ENCODE measurements at places on chromosomes 13 and 19.

- peak; percentile 41 for DNase-seq
Measured at GRCh38 chr13:26785838-26786630, 25.4 kb upstream of the GPR12 start.

DNA sequence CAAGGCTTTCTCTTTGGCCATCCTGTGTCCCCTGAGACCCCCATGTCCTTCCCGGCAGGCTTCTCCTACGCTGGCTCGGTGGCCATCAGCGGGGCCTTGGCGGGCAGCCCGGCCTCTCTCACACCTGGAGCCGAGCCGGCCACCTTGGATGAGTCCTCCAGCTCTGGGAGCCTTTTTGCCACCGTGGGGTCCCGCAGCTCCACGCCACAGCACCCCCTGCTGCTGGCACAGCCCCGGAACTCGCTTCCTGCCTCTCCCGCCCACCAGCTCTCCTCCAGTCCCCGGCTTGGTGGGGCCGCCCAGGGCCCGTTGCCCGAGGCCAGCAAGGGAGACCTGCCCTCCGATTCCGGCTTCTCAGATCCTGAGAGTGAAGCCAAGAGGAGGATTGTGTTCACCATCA, 14.2 kb downstream of the PLEKHJ1 start:
- DNase-seq, result no peak

GRCh38 chr19:44874317-44874716, 16.7 kb upstream of the TOMM40 start:
- DNase-seq, result no peak

GRCh38 chr19:33304371-33304759, 2.0 kb upstream of the CEBPA start:
- DNase-seq, result no peak

- no peak for DNase-seq
Measured at GRCh38 chr19:31501427-31502195, 152.4 kb upstream of the TSHZ3 start.

Data from left cardiac atrium (tissue), 4 donors.